ENCODE measurements at places on chromosomes 6 and 20. TPM values are rescaled to one million over a fixed set of nuclear protein-coding genes. Genes with fewer than 3 reads are reported as not detected.

DNA sequence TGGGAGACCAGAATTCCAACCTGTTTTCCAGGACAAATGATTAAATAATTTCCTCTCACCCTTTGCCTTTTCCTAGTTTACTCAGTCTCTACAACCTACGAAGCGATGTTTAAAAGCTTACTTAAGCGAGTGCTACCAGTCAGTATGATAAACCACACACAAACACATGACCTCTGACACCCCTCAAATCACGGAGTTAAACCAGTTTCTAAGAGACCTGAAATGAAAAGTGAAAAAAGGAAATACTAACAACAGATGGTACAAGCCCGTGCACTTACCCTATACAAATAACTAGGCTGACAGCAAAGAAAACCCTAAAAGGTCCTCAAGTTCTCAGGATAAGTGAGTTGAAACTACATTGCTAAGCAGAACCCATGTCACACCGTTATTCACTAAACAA, 7.7 kb downstream of the TNFRSF21 start:
- DNase-seq: no peak

DNA sequence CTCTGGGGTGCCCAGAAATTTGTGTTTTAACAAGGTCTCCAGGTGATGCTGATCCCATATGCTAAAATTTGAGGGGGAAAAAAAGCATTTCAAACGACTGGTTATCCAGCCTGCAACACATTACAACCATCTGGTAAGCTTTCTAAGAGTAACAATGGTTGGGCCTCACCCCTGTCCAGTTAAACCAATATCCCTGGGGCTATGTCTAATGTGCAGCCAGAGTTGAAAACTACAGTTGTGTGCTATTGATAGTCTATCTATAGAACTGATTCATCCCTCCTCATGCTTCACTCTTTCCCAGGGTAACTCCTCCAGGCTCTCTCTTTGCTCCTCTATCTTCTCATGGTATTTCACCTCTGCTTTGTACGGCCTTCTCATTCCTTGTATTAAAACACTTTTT, 458.3 kb downstream of the MMUT start:
- DNase-seq: no peak

DNA sequence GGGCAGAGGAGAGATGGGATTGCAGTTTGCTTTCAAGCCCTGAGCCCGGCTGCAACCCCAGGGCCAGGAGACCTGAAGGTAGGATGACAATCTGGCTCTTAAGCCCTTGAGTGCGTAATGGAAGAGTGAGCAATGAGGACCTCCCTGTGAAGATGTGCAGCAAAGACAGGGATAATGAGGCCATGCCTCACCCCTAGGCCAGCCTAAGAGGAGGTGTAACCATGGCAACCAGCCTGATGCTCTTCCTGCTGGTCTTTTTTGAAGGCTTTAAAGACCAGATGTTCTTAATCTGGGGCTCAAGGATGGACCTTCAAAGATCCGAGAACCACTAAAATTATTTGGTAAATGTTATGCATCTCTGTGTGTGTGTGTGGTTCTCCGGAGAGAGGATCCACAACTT, 8.2 kb downstream of the ARHGAP40 start:
- no peak for DNase-seq

GRCh38 chr20:63096681-63097335, 90.0 kb upstream of the BHLHE23 start:
- no peak for DNase-seq

DNA sequence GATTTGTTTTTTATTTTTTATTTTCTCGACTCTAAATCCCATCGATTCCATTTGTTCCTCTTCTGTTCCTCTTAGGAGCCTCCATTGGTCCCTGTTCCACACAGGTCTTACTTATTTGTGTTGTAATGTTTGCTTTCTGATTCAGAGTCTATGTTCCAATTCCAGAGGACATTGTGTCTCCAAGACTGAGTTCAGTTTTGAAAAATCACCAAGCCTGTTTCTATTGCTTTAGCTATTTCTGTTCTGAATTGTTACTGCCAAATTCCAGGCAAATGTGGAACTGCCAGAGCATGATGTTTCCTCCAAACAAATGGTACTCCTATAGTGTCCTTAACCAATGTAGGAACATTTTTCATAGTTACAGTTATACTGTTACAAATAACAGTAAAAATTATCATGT, 270.9 kb upstream of the SPTLC3 start:
- no peak for DNase-seq

GRCh38 chr6:22248513-22249308, 48.1 kb downstream of the PRL start:
- DNase-seq: no peak

The ZNF831 gene
- 0.17 TPM for total RNA-seq

The C6orf52 gene
- total RNA-seq: not detected

GRCh38 chr6:155832596-155832995, 377.0 kb upstream of the NOX3 start:
- DNase-seq: no peak

GRCh38 chr20:60116128-60116909, 158.1 kb downstream of the CDH26 start:
- DNase-seq: no peak

Measured in left ventricle myocardium superior (tissue), 1 donor.